Neural crest cell (in vitro differentiated cells): ENCODE measurements at places on chromosomes 2 and 18. TPM values are rescaled to one million over a fixed set of nuclear protein-coding genes. Genes with fewer than 3 reads are reported as not detected.

TBC1D8 gene
- total RNA-seq = 7.8 and 8.8 TPM in 2 replicates

CLEC4F gene
- total RNA-seq = not detected in 2 replicates

GCG gene
- total RNA-seq = 0.27 TPM in 1 of 2 replicates, not detected in the other

SCYGR5 gene
- not detected in 2 replicates for total RNA-seq

ARHGAP15 gene
- 2.8 and 3.2 TPM in 2 replicates for total RNA-seq

VIL1 gene
- not detected in 2 replicates for total RNA-seq

SIX3 gene
- not detected in 2 replicates for total RNA-seq

LMAN2L gene
- total RNA-seq = 25.7 and 25.8 TPM in 2 replicates

IL1F10 gene
- not detected in 2 replicates for total RNA-seq

DNA sequence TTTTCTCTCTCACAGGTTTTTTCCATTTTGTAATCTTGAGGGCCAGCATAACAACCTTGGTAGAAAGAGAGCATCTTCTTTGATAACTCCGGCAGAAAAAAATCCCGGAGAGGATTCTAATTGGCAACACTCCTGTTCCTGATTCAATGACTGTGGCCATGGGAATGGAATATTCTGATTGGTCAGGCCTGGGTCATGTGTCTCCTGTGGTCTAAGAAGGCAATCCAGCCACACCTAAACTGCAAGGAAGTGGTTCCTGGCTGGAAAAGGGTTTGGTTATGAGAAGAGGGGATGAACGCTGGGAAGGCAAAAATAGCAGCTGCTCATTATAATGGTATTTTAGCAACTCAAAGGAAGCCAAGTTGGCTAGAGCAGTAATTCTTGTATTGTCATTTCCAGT lies 24.8 kb upstream of the ZNF638 start:
- no peak for DNase-seq
- H3K27ac ChIP-seq = no peak overlapping the region
- H3K36me3 ChIP-seq = no peaks in the 10 kb centered on the region
- no peak overlapping the region for H3K4me3 ChIP-seq
- H3K27me3 ChIP-seq = no peaks in the 10 kb centered on the region
- H3K4me1 ChIP-seq = no peaks in the 10 kb centered on the region

DNA sequence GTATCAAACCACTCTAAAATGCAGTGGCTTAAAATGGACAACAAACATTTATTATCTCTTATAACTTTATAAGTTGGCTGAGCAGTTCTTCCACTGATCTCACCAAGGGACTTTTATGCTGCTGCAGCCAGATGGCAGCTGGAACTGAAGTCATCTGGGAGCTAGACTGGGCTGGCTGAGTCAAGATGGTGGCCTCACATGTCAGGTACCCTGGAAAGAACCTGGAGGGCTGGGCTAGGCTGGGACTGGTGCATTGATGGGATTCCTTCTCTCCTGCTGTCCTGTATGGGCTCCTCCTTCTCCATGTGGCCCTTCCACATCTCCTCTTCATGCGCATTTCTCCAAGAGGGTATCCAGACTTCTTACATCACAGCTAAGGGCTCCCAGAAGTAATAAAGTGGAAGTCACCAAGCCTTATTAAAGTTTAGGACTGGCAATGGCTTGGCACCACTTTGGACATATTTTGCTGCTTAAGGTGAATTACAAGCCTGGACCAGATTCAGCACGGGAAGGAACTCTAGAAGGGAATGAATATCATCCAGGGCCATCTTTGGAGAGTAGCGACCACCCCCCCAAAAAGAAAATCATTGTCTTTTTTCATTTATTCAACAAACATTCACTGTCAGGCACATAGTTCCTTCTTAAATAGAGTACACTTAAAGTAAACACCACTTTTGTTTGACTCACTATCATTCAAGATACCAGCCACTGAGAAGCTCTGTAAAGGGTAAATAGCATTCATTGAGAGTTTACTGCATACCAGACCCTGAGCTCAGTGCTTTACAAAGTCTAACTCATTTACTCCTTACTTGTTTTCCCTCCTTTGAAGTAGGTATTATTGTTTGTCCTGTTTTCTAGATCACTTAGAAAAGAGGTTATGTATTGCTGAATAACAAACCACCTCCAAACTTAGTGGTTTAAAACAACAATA lies 138.0 kb downstream of the ZFP36L2 start:
- no peaks in the 10 kb centered on the region for H3K27me3 ChIP-seq
- H3K27ac ChIP-seq = peak overlapping the region; percentile 47
- no peak overlapping the region for H3K4me3 ChIP-seq
- peaks cover 14% of the 10 kb centered on the region for H3K36me3 ChIP-seq
- no peak for DNase-seq

- no peak for DNase-seq
- no peak overlapping the region for H3K4me3 ChIP-seq
- H3K27me3 ChIP-seq = peaks cover 3% of the 10 kb centered on the region
- no peak overlapping the region for H3K27ac ChIP-seq
- peaks cover 16% of the 10 kb centered on the region for H3K4me1 ChIP-seq
These were observed 13.2 kb upstream of the LRRFIP1 start for GRCh38 chr2:237614151-237614720.

DNA sequence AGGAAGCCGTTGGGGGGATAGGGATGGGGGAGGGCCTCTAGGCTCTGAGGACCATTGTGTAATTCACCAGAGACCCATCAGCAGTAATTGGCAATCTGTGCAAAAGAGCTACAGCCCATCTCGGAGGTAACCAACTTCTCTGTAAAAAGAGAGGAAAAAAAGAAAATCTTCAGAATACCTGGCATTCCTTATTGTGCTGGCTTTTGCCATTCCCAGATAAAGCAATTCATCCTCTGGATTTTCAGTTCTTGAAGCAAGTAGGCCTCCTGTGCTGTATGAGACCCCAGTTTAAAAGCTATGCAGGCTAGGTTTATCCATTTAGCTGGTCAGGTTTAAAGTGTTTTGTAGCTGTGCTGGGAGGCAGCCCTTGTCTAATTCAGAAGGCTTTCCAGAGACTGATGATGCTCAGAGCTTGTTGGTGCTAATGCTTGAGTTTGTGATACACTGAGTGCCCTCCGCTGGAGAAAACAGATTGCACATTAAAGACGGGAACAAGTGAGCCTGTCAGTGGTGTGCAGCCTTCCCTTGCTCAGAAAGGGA lies at the start of gene LRRTM4:
TSS of gene LRRTM4 (minus strand) at position 446 of the 540 bp plus-strand sequence.
- no peak for DNase-seq
- H3K4me3 ChIP-seq = peak within 1 kb of the TSS; percentile 80
- peak within 1 kb of the TSS; percentile 60 for H3K27ac ChIP-seq
- peaks cover 21% of the 10 kb centered on the region for H3K4me1 ChIP-seq
- H3K36me3 ChIP-seq = peaks cover 4% of the 10 kb centered on the region

GRCh38 chr2:124450481-124450880 lies 425.4 kb downstream of the CNTNAP5 start:
- H3K36me3 ChIP-seq = no peaks in the 10 kb centered on the region
- H3K4me3 ChIP-seq = no peak overlapping the region
- DNase-seq = no peak
- no peaks in the 10 kb centered on the region for H3K4me1 ChIP-seq
- H3K27ac ChIP-seq = no peak overlapping the region

GRCh38 chr2:26605999-26606846 lies 34.9 kb downstream of the CIB4 start:
- H3K27ac ChIP-seq = no peak overlapping the region
- H3K4me1 ChIP-seq = peaks cover 17% of the 10 kb centered on the region
- no peak overlapping the region for H3K4me3 ChIP-seq
- peaks cover 14% of the 10 kb centered on the region for H3K27me3 ChIP-seq

DNA sequence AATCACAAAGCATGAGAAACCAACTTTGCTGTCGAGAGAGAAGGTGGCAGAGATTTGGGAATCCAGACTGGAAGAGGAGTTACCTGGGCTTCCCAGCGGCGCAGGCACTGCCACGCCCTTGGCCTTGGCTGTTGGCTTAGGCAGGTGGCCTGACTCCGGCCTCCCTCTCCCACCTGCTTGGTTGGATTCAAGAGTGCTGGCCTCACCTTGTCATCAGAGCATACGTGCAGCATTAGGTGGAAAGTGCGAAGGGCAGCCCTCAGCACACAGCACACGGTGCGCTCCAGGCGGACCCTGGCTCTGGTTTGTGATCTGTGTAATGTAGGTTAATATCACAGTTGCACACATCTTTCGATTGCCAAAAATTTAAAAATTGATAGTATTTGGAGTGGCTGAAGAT lies 19.2 kb upstream of the ASB1 start:
- H3K4me3 ChIP-seq = no peak overlapping the region
- DNase-seq = no peak
- peaks cover 4% of the 10 kb centered on the region for H3K36me3 ChIP-seq
- H3K27me3 ChIP-seq = no peaks in the 10 kb centered on the region

GRCh38 chr2:170013802-170014551 lies 164.0 kb upstream of the MYO3B start:
- H3K4me3 ChIP-seq = no peak overlapping the region
- H3K4me1 ChIP-seq = peaks cover 4% of the 10 kb centered on the region
- H3K36me3 ChIP-seq = peaks cover 4% of the 10 kb centered on the region
- DNase-seq = no peak
- no peaks in the 10 kb centered on the region for H3K27me3 ChIP-seq
- no peak overlapping the region for H3K27ac ChIP-seq

DNA sequence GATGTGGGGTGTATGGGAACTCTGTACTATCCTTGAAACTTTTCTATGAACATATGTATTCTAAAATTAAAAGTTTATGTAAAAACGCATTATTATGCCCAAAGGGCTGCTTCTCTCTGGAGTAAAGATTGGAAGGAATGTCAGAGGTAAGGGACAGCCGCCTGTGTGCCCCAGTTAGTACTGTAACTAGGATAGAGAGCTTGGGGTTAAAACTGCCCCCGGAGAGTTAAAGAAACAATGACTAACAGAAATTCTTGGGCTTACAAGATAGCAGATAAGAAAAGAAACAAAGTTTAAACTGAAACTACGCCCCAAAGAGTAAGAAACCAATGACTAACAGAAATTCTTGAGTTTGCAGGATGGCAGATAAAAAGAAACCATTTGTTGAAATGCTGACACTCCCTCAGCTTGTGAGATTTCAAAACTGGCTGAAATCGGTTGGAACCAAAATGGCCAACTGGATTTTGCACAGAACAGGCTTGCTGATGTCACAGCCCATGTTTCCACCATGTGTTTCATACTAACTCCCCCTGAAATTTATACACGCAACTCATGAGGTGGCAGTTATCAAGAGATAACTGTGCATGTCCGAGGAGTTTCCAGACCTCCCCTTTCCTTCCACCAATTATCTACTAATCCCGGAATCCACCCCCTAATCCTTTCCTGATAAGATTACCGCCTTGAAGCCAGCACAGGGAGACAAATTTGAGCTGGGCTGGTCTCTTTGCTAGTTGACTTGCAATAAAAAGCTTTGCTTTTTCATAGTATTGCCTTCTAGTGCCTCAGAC lies 8.7 kb upstream of the TXNDC2 start:
- no peak overlapping the region for H3K27ac ChIP-seq
- no peak overlapping the region for H3K4me3 ChIP-seq
- no peaks in the 10 kb centered on the region for H3K27me3 ChIP-seq
- no peaks in the 10 kb centered on the region for H3K4me1 ChIP-seq

GRCh38 chr2:54945391-54946219 lies 104.6 kb downstream of the RTN4 start:
- peaks cover 50% of the 10 kb centered on the region for H3K4me1 ChIP-seq
- H3K27ac ChIP-seq = peak overlapping the region; percentile 69
- H3K27me3 ChIP-seq = no peaks in the 10 kb centered on the region

DNA sequence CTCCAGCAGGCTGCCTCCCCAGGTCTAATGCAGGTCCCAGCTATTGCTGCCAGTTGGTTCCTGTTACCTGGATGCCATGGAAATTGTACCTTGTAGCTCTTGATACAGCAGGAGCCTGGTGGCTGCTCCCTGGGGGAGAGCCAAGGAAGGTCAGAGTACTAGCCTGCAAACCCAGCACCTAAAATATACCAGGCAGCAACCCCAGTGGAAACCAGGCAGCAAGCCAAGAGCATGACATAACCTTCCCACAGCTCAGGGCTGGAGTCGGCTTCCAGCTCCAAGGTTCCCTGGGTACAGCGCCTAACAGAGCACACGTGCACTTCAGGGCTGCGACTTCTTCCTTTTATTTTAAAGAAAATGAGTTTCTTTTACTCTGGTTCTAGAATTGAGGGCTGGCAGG lies 30.3 kb downstream of the TNP1 start:
- H3K4me3 ChIP-seq = no peak overlapping the region
- no peak overlapping the region for H3K27ac ChIP-seq
- H3K4me1 ChIP-seq = peaks cover 32% of the 10 kb centered on the region
- H3K27me3 ChIP-seq = no peaks in the 10 kb centered on the region

DNA sequence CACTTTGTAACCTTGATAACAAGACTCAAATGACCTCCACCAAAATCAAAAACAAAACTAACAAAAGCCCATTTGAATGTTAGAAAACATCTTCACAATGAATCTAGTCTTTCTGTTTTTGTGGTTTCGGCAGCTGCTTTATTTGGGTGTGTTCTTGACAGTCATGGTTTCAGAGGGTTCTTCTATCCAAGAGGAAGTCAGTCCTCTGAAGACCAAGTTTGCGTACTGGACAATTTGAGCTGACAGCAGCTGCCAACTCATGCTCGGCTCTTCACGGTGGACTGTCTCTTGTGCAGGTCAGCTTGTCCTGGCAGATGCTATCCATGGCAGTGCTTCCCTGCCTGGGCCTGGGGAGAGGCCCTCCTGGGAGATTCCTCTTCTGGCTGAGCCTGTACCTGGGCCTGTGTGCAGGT lies 91.0 kb downstream of the TMEM17 start:
- no peak for DNase-seq
- no peak overlapping the region for H3K27ac ChIP-seq
- peaks cover 19% of the 10 kb centered on the region for H3K4me1 ChIP-seq
- H3K27me3 ChIP-seq = no peaks in the 10 kb centered on the region
- H3K36me3 ChIP-seq = peaks cover 5% of the 10 kb centered on the region

- no peaks in the 10 kb centered on the region for H3K4me1 ChIP-seq
- H3K27ac ChIP-seq = no peak overlapping the region
- H3K36me3 ChIP-seq = peaks cover 3% of the 10 kb centered on the region
These were observed 47.8 kb downstream of the TMX3 start for GRCh38 chr18:68667121-68667520.

- no peak overlapping the region for H3K27ac ChIP-seq
- H3K36me3 ChIP-seq = no peaks in the 10 kb centered on the region
- no peak for DNase-seq
- H3K4me1 ChIP-seq = no peaks in the 10 kb centered on the region
- no peaks in the 10 kb centered on the region for H3K27me3 ChIP-seq
These were observed 12.8 kb downstream of the UPP2 start for GRCh38 chr2:158114516-158114915.

DNA sequence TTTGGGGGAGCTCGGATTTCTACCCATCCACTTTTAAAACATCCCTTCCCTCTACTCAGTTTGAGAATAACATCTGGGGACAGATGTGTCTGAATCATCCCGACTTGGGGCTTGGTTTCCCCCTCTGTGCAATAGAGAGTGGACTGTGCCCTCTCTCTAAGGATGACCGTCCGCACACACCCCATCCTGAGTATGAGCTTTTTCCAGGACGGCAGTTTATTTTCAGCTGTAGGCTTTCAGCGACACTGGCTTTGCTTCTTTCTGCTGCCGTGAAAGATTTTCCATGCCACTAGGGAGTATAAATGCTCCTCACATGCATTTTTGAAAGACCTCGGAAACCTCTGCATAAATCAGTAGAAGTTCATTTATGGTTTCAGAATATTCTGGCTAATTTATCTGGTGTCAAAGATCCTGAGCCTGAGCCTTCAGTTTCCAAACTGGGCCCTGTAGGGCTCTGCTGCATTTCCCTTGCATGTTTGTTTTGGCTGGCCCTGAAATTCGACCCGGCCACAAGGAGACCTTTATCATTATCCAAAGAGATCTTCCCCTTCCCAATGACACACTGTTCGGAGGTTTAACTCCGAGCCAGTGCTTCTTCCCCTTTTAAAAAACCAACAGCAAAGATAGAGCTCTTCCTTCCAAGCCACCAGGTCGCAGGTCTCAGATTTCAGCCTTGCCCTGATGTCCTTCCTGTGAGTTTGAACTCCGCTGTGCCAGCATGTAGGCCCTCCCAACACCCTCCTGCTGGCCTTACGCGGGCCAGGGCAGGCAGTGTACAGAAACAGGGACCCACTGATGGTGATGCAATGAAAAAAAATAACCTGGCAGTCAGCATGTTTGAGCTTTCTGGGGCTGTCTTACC lies 53.3 kb downstream of the FECH start:
- no peaks in the 10 kb centered on the region for H3K36me3 ChIP-seq
- H3K27me3 ChIP-seq = peaks cover 5% of the 10 kb centered on the region
- no peak overlapping the region for H3K27ac ChIP-seq
- H3K4me1 ChIP-seq = peaks cover 35% of the 10 kb centered on the region
